Effector memory CD8-positive, alpha-beta T cell (primary cell): ENCODE measurements at places on chromosomes 2 and 18.

- H3K4me1 ChIP-seq: no peaks in the 10 kb centered on the region
- no peaks in the 10 kb centered on the region for H3K27me3 ChIP-seq
- H3K27ac ChIP-seq: no peak overlapping the region
- no peak overlapping the region for H3K4me3 ChIP-seq
- H3K36me3 ChIP-seq: no peaks in the 10 kb centered on the region
Observed at GRCh38 chr2:146506851-146507250, 1338.0 kb upstream of the ACVR2A start.

GRCh38 chr2:52074130-52074719, 1042.3 kb upstream of the NRXN1 start:
- DNase-seq: no peak
- no peaks in the 10 kb centered on the region for H3K27me3 ChIP-seq
- H3K4me1 ChIP-seq: no peaks in the 10 kb centered on the region
- no peaks in the 10 kb centered on the region for H3K36me3 ChIP-seq
- no peak overlapping the region for H3K4me3 ChIP-seq
- no peak overlapping the region for H3K27ac ChIP-seq

DNA sequence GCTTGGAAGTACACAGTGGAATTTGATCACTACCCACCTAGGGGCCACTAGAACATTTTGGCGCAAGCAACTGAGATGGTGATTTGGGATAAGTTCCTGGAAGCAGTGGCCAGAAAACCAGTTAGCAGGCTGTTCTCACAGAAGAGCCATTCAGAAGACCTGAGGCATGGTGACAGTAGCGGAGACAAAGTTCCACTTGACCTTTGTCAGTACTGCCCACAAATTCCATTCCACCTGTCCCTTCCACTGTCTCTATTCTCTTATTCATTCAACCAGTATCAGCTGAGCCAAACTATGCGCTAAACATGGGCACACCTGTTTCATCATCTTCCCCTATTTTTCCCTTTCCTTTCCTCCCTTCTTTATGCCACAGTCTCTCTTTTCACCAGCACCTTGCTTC, 59.2 kb upstream of the PPP1CB start:
- no peaks in the 10 kb centered on the region for H3K36me3 ChIP-seq
- no peak for DNase-seq
- no peak overlapping the region for H3K4me3 ChIP-seq
- no peak overlapping the region for H3K27ac ChIP-seq

GRCh38 chr2:134429886-134430285, 176.0 kb downstream of the MGAT5 start:
- no peak for DNase-seq
- H3K27me3 ChIP-seq: no peaks in the 10 kb centered on the region
- no peak overlapping the region for H3K4me3 ChIP-seq
- H3K4me1 ChIP-seq: peaks cover 1% of the 10 kb centered on the region
- peaks cover 30% of the 10 kb centered on the region for H3K36me3 ChIP-seq

- no peaks in the 10 kb centered on the region for H3K27me3 ChIP-seq
- peaks cover 6% of the 10 kb centered on the region for H3K36me3 ChIP-seq
- H3K27ac ChIP-seq: no peak overlapping the region
- H3K4me3 ChIP-seq: no peak overlapping the region
- DNase-seq: no peak
Observed at GRCh38 chr2:226999661-227000060, 163.8 kb downstream of the RHBDD1 start.

GRCh38 chr2:124566518-124566970, 541.5 kb downstream of the CNTNAP5 start:
- no peak overlapping the region for H3K4me3 ChIP-seq
- no peaks in the 10 kb centered on the region for H3K36me3 ChIP-seq
- H3K27me3 ChIP-seq: no peaks in the 10 kb centered on the region

GRCh38 chr2:20015482-20016083, 3.1 kb upstream of the MATN3 start:
- H3K36me3 ChIP-seq: no peaks in the 10 kb centered on the region
- no peak overlapping the region for H3K4me3 ChIP-seq
- peak; percentile 8 for DNase-seq
- peaks cover 9% of the 10 kb centered on the region for H3K4me1 ChIP-seq

- no peak for DNase-seq
- no peak overlapping the region for H3K27ac ChIP-seq
- peaks cover 2% of the 10 kb centered on the region for H3K4me1 ChIP-seq
- peaks cover 8% of the 10 kb centered on the region for H3K36me3 ChIP-seq
Observed at GRCh38 chr2:25368660-25369059, 26.9 kb upstream of the DNMT3A start.

GRCh38 chr2:216274194-216274840, 98.0 kb downstream of the MARCHF4 start:
- H3K27me3 ChIP-seq: peaks cover 25% of the 10 kb centered on the region
- no peak for DNase-seq
- no peak overlapping the region for H3K27ac ChIP-seq
- no peaks in the 10 kb centered on the region for H3K36me3 ChIP-seq
- no peak overlapping the region for H3K4me3 ChIP-seq
- no peaks in the 10 kb centered on the region for H3K4me1 ChIP-seq

DNA sequence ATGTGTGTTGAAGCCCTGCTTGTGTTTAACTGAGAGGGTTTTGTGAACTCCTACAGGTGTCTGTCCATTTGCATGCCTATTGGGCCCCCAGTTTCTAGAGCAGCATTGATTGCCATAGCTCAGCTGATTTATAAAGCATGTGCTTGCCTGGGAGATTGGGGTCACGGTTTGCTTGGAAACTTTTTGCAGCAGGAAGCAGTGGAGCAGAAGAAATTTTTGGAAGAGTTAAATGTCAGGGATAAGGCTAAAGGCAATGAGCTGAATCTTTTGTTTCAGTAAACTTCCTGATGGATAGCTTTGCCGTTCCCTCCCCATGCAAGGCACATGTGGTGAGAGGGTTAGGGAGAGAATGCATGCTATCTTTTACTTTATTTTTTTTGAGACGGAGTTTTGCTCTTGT, 102.2 kb downstream of the PTPRM start:
- no peaks in the 10 kb centered on the region for H3K27me3 ChIP-seq
- DNase-seq: no peak
- H3K4me3 ChIP-seq: no peak overlapping the region
- no peaks in the 10 kb centered on the region for H3K4me1 ChIP-seq

DNA sequence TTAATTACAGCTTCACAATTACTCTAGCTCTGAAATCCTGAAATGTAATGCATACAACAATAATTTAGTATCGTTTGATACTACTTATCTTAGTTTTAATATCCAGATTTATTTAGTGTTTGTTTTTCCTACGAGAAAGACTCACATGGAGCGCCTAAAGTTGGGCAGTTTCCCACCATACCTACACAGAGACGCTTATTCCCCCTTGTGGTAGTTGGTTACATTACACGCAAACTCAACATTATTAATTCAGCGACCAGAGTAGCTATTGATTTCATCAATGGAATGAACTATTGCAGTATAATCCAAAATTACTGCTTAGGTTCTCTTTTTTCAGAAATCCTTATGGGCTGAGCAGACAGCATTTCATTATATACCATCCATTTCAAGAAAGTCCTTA, 164.0 kb upstream of the REG3G start:
- H3K4me3 ChIP-seq: no peak overlapping the region
- no peaks in the 10 kb centered on the region for H3K36me3 ChIP-seq
- H3K27ac ChIP-seq: no peak overlapping the region

GRCh38 chr2:168243061-168243460, 4.3 kb downstream of the STK39 start:
- no peak overlapping the region for H3K27ac ChIP-seq
- peaks cover 16% of the 10 kb centered on the region for H3K36me3 ChIP-seq
- no peak for DNase-seq
- H3K27me3 ChIP-seq: no peaks in the 10 kb centered on the region
- peaks cover 38% of the 10 kb centered on the region for H3K4me1 ChIP-seq
- peak overlapping the region; percentile 87 for H3K4me3 ChIP-seq

GRCh38 chr2:144361742-144362141, 158.2 kb downstream of the ZEB2 start:
- no peak overlapping the region for H3K27ac ChIP-seq
- no peaks in the 10 kb centered on the region for H3K36me3 ChIP-seq
- no peak overlapping the region for H3K4me3 ChIP-seq
- H3K4me1 ChIP-seq: peaks cover 5% of the 10 kb centered on the region

- peaks cover 6% of the 10 kb centered on the region for H3K36me3 ChIP-seq
- peak overlapping the region; percentile 33 for H3K4me3 ChIP-seq
- peak overlapping the region; percentile 94 for H3K27ac ChIP-seq
- no peak for DNase-seq
Observed at GRCh38 chr2:8518979-8519668, 162.7 kb upstream of the ID2 start.

GRCh38 chr18:76174451-76174850, 320.6 kb downstream of the ZNF516 start:
- no peak overlapping the region for H3K4me3 ChIP-seq
- no peaks in the 10 kb centered on the region for H3K36me3 ChIP-seq
- DNase-seq: no peak
- no peaks in the 10 kb centered on the region for H3K4me1 ChIP-seq
- no peak overlapping the region for H3K27ac ChIP-seq

DNA sequence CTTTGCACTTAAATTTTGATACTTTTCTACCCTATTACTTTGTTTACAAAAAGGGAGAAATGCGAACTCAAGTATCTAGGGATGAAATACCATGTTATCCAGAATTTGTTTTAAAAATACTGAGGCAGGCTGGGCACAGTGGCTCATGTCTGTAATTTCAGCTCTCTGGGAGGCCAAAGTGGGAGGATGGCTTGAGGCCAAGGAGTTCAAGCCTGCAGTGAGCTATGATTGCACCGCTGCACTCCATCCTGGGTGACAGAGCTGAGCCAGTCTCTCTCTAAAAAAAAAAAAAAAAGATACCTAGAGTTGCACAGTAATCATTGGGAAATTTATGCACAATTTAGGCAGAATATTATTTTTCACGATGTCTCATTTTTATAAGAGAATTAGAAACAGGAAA, 12.4 kb upstream of the VAPA start:
- no peak for DNase-seq
- H3K4me1 ChIP-seq: no peaks in the 10 kb centered on the region
- no peak overlapping the region for H3K4me3 ChIP-seq
- no peaks in the 10 kb centered on the region for H3K36me3 ChIP-seq
- peaks cover 27% of the 10 kb centered on the region for H3K27me3 ChIP-seq
- no peak overlapping the region for H3K27ac ChIP-seq

GRCh38 chr2:195490319-195490718, 166.7 kb upstream of the SLC39A10 start:
- H3K27ac ChIP-seq: no peak overlapping the region
- peaks cover 11% of the 10 kb centered on the region for H3K4me1 ChIP-seq
- H3K27me3 ChIP-seq: no peaks in the 10 kb centered on the region
- no peak overlapping the region for H3K4me3 ChIP-seq
- DNase-seq: no peak
- no peaks in the 10 kb centered on the region for H3K36me3 ChIP-seq

DNA sequence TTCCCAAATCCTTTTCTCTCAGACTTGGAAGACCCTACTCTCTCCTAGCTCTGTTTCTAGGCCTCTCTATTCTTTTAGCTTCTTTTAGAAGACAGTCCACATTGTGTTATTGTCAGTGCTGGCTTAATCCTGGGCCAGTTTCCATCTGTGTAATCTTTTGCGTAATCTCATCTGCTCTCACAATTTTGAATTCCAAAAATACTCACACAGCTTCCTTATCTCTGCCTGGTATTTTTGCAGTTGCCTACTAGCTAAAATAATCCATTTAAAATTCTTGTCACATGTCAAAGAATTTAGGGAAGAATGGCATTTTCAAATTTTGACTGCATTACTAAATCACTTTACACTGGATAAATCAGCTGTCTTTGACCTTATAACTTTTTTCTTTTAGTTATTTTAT, 200.6 kb upstream of the MEX3C start:
- no peak overlapping the region for H3K27ac ChIP-seq
- no peak overlapping the region for H3K4me3 ChIP-seq
- no peaks in the 10 kb centered on the region for H3K36me3 ChIP-seq
- DNase-seq: no peak

GRCh38 chr2:240236217-240237111, 96.0 kb upstream of the OTOS start:
- H3K4me1 ChIP-seq: no peaks in the 10 kb centered on the region
- H3K36me3 ChIP-seq: no peaks in the 10 kb centered on the region
- no peak overlapping the region for H3K4me3 ChIP-seq
- no peak overlapping the region for H3K27ac ChIP-seq

DNA sequence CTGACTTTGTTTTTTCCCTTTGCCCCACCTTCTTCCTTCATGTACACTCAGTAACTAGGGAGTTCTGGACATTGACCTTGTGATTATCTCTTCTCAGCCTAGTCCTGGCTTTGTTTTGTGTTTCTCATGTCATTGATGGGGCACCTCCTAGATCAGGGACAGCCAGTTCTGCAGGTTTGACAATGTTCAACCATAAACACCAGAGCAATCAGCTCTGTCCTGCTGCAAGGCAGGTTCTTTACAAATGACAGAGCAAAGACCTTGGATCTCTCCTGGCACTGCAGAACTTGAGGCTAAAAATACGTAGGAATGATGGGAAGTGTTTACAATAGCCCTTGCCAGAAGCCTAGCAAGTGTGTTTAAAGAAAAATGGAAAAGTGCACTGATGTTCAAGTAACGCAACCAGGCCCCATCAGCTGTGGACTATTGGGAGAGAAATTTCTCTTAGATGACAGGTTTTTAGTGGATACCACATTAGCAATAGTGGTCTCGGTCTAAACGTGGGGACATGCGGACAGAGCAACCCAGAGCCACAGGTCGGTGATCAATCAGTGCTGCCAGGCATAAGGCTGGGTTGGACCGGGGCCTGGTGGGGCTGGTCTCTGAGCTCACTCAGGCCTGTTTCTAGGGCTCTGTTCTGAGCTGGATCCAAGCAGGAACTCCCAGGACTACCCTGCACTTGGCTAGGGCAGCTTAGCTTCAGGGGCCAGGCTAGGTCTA, 76.8 kb downstream of the SOWAHC start:
- H3K4me3 ChIP-seq: no peak overlapping the region
- peaks cover 25% of the 10 kb centered on the region for H3K27me3 ChIP-seq
- peaks cover 2% of the 10 kb centered on the region for H3K36me3 ChIP-seq

DNA sequence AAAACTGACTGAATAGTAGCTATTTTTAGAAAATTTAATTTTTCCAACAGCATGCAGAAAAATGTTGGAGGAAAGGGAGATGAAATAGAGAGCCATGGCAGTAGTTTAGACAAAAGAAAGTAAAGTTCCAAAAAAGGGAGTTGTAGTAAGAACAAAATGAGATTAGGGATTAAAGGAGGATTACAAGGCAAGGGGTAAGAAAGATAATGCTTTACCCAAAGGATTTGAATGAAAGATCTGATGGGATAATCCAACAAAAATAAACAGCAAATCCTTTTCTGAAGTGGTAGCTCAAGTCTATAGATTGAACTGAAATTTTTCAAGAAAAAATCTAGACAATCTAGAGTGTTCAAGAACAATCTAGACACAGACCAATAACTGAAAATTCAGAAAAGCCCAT, 644.3 kb upstream of the FSHR start:
- H3K4me3 ChIP-seq: no peak overlapping the region
- H3K27ac ChIP-seq: no peak overlapping the region
- no peaks in the 10 kb centered on the region for H3K4me1 ChIP-seq

DNA sequence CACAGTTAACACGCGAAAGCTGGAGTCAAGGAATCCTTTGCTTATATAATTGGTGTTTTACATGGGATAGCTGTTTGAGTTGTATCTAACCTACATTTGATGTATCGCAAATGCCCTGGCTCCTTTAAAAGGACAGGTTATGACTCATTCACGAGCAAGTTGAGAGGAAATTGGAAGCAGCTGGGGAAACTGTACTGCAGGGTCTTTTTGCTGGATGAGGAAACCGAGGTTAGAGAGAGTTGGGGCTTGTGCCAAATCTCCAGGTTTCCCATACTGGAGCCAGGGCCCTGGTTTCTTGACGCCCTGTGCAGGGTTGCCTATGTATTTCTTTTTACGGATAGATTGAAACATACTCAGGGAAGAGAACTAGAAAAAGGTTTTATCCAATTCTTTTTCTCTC, 60.0 kb upstream of the SPTBN1 start:
- no peaks in the 10 kb centered on the region for H3K27me3 ChIP-seq
- no peaks in the 10 kb centered on the region for H3K36me3 ChIP-seq
- peaks cover 9% of the 10 kb centered on the region for H3K4me1 ChIP-seq
- H3K27ac ChIP-seq: no peak overlapping the region
- no peak overlapping the region for H3K4me3 ChIP-seq
- no peak for DNase-seq
